Fibroblast of skin of right quadriceps (primary cell): ENCODE measurements at places on chromosomes 16 and 17.
A peak's percentile ranks its signal among the peaks of the same experiment; 100 is the strongest.

- DNase-seq = peak; percentile 30
Measured at GRCh38 chr17:36703860-36704266, 102.5 kb downstream of the MRM1 start.

DNA sequence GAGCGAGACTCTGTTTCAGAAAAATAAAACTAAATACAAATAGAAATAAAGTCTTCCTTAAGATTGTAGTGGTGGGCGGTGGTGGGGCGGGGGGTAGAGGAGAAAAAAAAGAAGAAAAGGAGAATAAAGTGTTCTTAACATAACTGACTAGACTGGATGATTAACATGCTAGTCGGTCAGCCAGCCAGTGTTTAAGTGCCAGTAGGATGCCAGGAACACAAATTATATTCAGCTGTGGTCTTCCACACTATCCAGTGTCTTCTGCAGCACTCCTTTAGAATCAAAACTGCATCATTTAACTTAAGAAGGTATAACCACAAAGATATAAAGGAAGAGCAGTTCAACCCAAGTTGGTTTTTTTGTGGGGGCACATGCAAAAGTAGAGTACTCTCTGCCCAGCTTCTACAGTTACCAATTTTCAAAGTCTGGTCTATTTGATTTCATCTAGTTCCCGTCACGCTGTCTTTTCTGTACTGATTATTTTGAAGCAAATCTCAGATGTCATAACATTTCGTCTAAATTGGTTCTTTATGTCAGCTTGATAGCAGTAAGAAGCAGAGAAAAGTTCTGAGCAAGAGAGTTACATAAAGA is 15.8 kb downstream of the HEATR3 start:
- no peak for DNase-seq

- no peak for DNase-seq
Measured at GRCh38 chr17:16456742-16457316, 35.2 kb downstream of the LRRC75A start.

GRCh38 chr17:66522591-66523272 is 220.3 kb downstream of the PRKCA start:
- peak; percentile 52 for DNase-seq

- DNase-seq = peak; percentile 32
Measured at GRCh38 chr17:41919840-41920579, 1.3 kb upstream of the ACLY start.

DNA sequence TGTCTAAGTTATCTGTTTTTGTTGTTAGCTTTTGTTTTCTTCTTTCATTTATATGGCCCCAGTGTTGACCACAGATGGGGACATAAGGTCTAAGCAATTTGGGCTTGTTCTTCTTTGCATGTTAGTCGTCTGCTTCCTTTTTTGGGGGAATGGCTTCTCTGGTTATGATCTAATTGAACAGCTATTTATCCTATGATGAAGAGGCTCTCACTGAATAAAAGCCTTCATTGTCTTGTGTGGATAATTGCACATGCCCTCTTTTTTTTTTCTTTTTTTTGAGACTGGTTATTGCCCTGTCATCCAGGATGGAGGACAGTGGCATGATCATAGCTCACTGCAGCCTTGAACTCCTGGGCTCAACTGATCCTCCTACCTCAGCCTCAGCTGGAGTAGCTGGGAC is 13.7 kb downstream of the SMARCE1 start:
- no peak for DNase-seq

DNA sequence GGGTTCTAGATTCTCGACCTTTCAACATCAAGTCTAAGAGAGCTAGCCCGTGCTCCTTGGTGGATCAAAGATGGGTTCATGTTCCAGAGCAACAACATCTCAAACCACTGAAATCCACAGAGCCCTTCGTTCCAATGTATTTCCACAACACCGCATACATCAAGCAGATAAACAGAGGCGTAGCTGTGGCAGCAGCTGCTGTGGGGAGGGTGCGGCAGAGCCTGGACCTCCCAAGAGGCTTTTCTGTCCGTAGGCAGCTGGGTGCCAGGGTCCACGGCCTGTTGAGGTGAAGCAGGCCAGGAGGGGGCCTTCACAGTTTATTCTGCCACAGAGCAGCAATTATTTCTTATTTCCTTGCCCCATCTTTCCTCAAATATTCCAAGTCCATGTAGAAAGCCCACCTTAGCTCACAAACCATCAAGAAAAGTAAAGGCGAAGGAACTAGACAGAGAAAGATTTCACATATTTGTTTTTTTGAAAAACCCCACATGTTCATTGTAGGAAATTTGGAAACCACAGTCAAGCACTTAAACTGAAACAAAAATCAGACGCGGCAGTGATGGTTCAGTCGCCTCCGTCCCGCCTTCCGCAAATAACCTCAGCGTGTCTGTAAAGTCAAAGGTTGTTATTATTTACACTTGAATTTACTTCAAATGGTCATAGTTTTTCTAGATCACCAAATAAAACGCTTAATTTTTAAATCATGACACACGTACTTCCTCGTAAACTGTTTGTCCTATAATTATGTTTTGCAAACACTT is 144.6 kb upstream of the FOXF1 start:
- DNase-seq = no peak

DNA sequence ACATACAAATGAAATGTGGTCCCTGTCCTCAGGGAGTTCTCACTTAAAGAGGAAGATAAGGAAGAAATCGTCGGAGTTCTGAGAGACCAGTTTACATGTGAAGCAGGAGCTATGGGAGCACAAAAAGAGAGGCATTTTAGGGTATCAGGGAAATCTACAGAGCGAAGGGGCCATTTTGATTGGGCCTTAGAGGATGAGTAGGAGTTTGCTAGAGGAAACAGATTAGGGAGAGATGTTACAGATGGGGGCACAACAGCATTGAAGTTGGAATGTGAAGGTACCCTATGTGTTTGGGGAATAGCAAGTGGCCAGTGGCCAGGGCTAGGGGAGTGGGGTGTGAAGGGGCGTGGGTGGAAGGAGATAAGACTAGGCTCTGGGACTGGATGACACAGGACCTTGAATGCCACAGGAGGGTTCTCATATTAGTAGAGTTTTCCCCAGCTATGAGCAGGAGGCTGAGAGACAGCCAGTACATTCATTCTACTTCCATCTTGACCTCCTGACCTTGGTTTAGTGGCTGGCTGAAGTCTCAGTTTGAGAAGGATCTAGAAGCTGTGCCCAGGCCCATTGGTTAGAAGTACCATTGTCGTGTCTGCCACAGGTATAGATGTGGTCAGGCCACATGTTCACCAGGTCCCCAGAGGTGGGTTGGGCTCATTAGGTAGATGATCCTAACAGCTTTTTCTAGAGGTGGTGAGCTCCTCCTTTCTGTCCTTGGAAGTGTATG is 34.8 kb downstream of the CPNE2 start:
- DNase-seq = no peak

GRCh38 chr16:75947626-75948239 is 221.4 kb upstream of the CPHXL start:
- no peak for DNase-seq

DNA sequence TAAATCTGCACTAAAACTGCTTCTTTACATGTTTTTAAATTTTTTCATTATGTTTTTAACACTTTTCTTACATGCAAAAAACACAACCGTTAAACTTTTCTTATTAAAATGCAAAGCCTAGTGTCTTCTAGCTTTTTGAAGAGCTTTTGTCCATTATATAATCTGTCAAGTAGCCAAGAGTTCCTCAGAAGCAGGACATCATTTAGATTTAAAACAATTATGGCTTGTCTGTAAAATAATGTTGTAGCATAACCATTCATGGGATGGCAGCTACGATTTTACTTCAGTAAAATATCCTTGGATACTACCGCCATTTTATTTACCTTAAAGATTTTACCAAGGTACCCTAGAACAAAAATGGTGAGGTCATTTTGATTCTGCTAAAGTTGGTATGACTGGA is 2.8 kb downstream of the OMG start:
- no peak for DNase-seq

GRCh38 chr16:15993946-15994665 is 44.7 kb downstream of the ABCC1 start:
- no peak for DNase-seq

DNA sequence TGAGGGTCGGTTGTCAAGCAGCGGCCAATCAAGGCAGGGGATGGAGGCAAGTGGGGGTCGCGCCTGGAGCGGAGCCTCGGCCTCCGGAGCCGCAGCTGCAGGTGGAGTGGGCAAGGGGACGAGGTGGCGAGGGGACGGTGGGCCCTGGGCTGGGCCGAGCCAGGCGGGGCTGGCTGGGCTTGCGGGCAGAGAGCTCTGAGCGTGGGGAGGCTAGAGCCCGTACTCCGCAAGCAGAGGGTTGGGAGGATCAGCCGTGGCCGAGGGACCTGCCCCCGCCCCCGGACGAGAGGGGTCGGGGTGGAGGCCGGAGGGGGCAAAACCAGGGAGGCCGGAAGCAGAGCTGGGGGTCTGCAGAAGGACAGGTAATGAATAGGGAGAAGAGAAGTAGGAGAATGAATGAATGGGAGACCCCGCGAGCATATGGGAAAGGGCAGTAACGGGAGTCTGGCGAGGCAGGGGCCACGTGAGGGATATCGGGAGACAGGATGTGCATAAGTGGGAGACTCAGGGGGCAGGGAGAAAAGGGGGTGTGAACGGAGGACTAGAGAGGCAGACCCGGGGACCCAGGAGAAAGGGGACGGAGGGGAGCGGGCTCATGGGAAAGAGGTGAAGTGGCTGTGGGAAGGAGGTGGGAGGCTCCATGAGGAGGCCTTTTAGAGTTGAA is at the start of gene KATNB1:
Gene KATNB1 (plus strand): TSS at position 16 of the 664 bp plus-strand sequence. CDS start 1,474 bp downstream, outside the sequence.
- DNase-seq = peak; percentile 6

- DNase-seq = no peak
Measured at GRCh38 chr17:13642188-13642587, 40.5 kb upstream of the HS3ST3A1 start.

- DNase-seq = no peak
Measured at GRCh38 chr17:57257895-57258851, 1.9 kb downstream of the MSI2 start.

DNA sequence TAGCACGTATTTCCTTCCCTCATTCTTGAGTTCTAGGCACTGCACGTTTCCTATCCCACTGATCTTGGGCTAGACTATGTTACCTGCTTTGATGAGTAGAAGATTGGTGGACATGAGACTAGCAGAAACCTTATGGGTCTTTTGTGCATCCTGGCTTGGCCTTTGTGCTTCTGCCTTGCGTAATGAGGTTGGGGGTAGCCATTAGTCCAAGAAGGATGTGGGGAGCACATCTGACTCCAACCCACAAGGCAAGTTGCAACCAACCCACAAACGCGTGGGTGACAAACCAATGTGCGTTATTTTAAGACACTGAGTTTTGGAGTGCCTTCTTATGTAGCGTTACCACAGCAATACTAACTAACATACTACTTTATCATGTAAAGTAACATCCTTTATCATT is 180.4 kb upstream of the IRX5 start:
- no peak for DNase-seq

- no peak for DNase-seq
Measured at GRCh38 chr16:55498101-55498500, 10.8 kb upstream of the LPCAT2 start.

GRCh38 chr17:12104831-12105230 is 84.2 kb downstream of the MAP2K4 start:
- no peak for DNase-seq

DNA sequence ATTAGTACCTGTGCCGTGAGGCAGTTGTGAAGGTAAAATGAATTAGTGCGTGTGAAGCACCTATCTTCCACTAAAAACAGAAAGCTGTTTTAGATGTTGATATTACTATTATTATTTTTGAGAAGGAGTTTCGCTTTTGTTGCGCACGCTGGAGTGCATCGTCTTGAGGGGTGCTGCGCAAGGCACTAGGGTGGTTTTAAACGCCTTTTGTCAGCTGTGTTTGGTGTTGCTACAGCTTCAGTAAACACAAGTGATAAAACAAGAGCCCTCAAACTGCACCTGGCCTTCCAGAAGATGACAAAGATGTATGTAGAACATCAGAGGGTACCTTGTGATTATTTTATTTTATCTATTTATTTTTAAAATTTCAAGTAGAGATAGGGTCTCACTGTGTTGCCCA is 38.2 kb downstream of the PLCG2 start:
- no peak for DNase-seq

GRCh38 chr16:65125871-65126270 is 4.0 kb upstream of the CDH11 start:
- DNase-seq = peak; percentile 92

- DNase-seq = peak; percentile 34
Measured at GRCh38 chr17:80270836-80271235, 10.2 kb downstream of the RNF213 start.

GRCh38 chr16:57270221-57271062 is 14.0 kb downstream of the PLLP start:
- no peak for DNase-seq

DNA sequence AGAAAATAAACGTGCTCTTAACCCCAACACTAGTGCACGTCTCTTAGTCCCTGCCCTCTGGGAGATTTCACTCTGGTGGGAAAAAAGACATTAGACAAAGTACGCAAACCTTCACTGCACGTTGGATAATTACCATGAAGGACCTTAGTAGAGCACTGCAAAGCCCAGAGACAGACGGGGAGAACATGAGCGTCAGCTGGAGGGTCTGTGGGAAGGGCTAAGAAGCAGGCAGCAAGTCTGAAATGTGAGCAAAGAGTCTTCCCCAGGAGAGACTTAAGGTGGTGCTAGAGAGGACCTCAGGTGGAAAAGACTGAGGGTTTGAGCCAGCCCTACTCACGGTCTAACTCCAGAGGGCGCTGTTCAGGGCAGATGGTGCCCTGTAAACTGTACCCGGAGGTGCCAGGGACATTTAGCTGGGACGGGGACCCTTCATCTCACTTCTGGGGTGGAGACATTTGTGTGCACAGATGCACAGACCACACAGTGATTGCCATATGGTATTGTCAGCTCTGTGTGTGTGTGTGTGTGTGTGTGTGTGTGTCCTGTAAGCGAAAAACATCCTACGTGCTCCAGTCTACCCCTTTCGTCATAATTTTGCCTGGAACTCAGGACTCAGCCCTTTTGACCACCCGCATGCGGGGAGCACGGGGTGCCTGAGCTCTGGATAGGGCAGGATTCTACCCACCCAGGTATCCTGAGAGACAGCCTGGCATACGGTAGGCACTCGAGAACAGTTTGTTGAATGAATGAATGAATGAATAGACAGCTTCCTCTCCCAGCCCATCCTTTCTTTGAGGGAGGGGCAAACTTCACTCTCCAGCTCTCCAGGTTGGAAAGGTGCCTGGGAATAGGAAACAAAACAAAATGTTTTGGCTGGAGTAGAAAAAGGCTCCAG is 10.1 kb upstream of the STAC2 start:
- DNase-seq = peak; percentile 57

GRCh38 chr17:54046570-54046969 is 223.8 kb downstream of the KIF2B start:
- no peak for DNase-seq

- no peak for DNase-seq
Measured at GRCh38 chr16:6549415-6549814, 783.2 kb upstream of the RBFOX1 start.

- no peak for DNase-seq
Measured at GRCh38 chr16:23869052-23869451, 33.3 kb downstream of the PRKCB start.

DNA sequence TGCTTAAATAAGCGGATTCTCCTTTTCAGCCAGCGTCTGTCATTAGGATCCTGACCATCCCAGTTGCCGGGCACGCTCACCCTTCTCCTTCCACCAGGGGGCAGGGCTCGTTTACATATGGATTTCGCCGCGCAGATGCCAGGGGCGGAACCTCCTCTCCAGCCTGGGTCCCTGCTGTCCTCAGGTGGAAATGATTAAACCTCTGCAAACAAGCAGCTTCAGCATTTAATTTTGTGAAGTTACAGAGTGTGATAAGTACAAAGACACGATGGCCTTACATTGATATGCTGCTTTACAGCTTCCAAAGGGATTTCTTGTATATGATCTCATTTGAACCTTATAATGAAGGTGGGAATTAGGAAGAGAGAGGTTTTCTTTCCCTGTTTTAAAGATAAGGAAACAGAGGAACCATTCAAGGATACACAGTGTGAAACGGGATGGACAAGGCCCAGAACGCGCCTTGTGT is 3.9 kb upstream of the KRT28 start:
- peak; percentile 66 for DNase-seq

GRCh38 chr17:50170662-50171370 is 5.0 kb downstream of the SGCA start:
- no peak for DNase-seq
